ENCODE measurements at places on chromosomes 3 and 15. TPM values are rescaled to one million over a fixed set of nuclear protein-coding genes. Genes with fewer than 3 reads are reported as not detected.

GRCh38 chr3:71087143-71088018, 496.1 kb downstream of the FOXP1 start:
- DNase-seq, result no peak

The SGO1 gene
- polyA plus RNA-seq, result 0.11 TPM

The SENP2 gene
- polyA plus RNA-seq, result 7.1 TPM

GRCh38 chr3:119018690-119019463, 15.8 kb downstream of the IGSF11 start:
- no peak for DNase-seq

DNA sequence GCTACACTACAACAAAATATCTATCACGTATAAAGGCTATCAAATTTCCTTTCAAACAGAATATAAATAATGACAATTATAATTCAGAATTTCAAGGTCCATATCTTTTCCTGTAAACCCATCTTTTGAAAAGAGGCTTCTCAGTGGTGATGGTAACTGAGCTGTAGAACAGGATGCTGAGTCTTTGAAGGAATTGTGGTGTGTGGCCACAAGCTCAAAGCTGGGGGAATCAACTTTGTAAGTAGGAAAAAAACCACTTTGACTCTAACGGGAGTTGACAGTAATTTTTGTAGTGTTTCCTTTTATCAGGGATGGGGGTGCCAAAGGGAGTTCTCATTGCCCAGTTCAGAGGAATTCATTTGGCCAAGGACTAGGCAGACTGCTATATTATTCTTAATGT, 13.3 kb upstream of the ZCWPW2 start:
- DNase-seq, result no peak

The HEMK1 gene
- 20.4 TPM for polyA plus RNA-seq

The ENTPD3 gene
- 7.8 TPM for polyA plus RNA-seq

DNA sequence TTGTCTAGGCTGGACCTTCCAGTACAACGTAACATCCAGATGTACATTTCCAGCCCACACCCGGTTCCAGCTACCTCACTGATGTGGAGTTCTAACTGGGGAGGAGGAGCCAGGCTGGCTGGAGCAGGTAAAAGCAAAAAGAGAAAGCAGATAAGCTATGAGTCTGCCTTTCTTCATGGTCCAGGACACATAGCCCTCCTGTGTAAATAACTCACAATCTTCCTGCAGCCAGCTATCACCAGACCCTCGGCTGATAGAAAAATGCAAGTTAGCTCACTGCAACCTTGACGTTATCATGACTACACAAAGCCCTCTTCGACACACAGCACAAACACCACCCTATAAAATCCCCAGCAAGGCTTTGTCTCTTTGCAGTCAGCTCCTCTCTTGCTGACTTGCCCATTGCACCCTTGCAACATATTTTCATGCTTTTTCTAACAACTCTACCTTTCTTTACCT, 20.5 kb upstream of the ELP6 start:
- DNase-seq, result no peak

DNA sequence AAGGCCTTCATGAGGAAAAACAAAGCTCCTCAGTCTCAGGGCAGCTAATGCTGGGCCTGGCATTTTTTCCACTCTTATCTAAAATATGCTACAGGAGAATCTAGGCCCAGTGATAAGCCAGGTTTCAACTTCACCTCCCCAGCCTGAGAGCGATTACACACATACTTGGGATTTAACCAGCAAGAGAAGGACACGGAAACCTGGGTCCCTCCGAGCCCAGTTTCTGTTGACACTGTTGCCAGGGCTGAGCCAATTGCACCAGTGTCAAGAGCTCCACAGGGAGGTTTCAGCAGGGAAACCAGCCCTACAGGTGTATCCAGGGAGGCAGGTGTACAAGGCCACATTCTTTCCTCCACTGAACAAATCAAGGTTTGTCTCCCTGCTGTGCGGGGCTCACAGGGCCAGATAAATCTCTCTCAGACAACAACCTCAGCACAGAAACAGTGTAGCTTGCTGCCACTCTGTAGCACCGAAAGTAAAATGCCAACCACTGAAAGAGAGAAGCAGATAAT, 85.4 kb downstream of the MAGI1 start:
- DNase-seq, result peak; percentile 96

The C3orf85 gene
- not detected for polyA plus RNA-seq

DNA sequence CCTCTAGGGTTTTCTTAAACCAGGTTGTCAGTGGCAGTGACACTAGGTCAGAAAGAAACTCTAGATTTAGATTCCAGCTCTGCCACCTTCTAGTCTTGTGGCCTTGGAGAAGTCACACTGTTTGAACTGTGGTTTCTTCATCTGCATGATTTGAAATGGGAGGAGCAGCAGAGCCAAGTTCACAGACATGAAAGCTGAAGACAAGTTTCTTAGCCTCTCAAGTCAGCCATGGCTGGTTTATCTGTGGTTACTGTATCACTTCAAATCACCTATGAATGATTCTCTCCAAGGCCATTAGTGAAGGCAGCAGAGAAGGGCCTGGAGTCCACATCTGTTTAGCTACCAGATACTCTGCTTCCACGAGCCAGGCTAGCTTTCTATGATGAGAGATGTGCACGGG, 15.6 kb downstream of the CLEC3B start:
- no peak for DNase-seq

GRCh38 chr15:101307897-101308603, 13.0 kb upstream of the SNRPA1 start:
- DNase-seq, result no peak

The ZNF619 gene
- 1.3 TPM for polyA plus RNA-seq

The EPHB3 gene
- polyA plus RNA-seq, result 11.7 TPM

The CGNL1 gene
- polyA plus RNA-seq, result 7.3 TPM

DNA sequence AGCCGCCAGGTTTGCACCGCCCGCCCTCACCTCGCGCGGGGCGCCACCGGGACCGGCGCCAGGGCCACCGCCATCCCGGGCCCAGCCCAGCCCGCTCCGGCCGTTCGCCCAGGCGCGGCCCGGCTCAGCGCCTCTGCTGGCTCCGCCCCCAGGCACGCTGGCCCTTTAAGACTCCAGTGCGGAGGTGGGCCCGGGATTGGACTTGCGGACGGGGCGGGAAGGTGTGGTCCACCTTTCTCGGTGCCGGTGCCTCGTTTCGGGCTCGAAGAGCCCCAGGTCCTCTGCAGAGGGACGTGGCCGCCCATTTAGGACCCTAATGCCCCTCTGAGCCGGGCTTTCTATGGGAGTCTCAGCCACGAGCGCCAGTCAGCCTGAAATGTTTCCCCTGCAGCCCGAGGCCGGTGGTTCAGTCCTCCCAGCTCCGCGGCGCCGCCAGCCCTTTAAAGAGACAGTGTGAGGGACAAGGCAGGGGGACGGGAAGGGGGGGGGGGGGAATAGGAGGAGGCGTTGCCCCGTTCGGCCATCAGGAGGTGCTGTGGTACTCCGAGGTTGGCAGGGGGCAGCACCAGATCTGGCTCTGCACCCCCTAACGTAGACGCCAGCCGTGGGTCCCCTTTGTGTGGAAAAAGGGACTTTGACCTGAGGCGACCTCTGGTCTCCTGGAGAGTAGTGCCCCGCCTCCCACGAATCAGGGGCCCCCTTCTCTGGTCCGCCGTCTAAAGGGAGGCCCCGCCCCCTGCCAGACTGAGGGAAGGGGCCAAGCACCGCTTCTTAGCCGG, 1.0 kb downstream of the HYAL2 start:
- DNase-seq, result peak; percentile 91

DNA sequence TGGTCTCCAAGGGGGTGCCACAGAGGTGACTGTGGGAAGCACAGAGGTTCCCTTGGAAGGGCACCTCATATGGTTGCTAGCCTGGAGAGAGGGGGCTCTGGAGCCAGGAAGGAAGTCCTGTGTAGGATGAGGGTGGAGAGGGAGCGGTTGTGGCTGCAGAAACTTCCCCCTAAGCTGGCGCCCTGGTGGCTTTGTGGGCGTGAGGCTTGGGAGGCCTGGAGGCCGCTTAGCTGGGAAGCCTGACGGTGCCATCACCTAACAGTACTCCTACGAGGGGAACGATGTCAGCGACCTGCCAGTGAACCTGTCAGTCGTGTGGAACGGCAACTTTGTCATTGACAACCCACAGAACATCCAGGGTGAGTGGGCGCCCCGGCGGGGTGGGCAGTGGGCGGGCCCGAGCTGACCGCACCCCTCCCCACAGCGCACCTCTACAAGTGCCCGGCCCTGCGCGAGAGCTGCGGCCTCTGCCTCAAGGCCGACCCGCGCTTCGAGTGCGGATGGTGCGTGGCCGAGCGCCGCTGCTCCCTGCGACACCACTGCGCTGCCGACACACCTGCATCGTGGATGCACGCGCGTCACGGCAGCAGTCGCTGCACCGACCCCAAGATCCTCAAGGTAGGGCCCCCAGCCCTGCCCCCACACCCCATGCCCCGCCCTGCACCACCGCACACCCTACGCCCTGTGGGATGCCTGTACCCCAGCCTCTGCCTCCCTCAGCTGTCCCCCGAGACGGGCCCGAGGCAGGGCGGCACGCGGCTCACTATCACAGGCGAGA, 31.0 kb downstream of the PLXNA1 start:
- no peak for DNase-seq

The CXCR6 gene
- polyA plus RNA-seq, result 0.23 TPM

DNA sequence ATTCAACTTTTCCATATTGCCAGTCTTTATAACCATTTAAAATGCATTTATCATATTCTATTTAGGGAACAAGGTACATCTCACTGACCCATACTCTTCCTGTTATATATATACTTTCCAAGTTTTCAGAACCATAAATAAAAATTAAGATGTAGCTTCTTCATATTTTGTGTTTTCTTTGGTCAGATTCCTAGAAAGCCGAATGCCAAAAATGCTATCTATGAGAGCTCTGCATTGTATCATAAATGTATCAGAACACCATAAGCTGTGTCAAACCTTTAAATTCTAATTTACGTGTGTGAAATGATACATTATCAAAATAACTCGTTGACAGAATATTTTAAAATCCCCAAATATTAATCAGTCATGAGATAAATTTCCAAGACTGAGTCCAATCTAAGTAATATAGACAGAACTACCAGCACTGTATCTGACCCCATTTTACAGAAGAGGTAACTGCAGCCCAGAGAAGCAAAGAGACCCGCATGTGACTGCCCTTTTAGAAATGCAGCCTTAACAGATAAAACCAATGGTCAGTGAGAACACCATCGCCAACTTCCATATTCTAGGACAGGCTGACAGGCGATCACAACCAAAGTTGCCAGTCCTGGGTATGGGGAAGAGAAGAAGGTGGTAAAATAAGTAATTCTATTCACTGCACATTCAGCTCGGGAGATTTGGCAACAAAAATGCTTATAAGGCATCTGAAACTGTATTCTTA, 16.2 kb upstream of the RPS17 start:
- DNase-seq, result no peak
